ENCODE measurements at places on chromosomes 16 and 17.

DNA sequence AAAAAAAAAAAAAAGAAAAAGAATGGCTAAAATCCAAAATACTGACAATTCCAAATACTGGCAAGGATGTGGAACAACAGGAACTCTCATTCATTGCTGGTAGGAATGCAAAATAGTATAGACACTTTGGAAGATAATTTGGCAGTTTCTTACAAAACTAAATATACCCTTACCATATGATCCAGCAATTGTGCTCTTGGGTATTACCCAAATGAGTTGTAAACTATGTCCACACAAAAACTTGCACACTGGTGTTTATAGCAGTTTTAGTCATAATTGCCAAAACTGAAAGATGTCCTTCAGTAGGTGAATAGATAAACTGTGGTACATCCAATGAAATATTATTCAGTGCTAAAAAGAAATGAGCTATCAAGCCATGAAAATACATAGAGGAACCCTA lies 8.5 kb upstream of the MEIOC start:
- DNase-seq: no peak

DNA sequence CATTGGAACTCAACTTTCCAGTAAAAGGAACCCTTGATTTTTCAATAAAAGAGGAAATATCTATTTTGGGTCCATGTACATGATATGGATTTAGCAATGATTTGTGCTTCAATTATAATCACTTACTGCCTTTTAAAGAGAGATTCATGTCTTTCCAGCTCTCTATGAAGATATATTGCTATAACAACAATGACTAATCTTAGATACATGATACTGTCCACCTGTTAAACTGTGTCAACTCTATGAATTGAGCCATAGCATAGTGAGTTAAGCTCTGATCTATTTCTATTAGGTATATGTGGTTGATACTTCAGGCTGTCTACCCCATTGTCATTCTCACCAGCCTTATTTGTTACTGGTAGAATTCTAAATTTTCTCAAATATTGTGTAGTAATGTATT lies 15.0 kb upstream of the MPHOSPH6 start:
- no peak for DNase-seq

DNA sequence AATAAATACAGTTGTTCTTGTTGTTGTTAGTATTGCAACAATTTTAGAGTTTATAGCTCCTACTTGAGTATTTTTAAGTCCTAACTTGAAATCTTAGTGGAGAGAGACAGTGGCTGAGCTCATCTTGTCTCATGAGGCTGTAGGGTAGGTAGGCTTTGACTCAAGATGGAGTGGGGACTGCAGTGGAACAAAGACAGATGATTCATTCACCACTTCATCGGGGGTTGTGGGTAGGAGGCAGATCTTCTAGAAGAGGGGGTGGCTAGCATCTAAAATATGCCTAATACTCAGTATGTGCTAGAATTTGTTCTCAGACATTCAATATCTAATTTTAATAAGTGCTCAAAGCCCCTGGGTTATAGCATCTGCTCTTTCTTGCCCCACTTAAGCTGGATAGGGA lies 13.1 kb upstream of the MMD start:
- no peak for DNase-seq

- DNase-seq: no peak
Measured at GRCh38 chr17:78995022-78995760, 14.4 kb downstream of the CANT1 start.

GRCh38 chr16:2884041-2884451 lies 1.0 kb downstream of the FLYWCH2 start:
- no peak for DNase-seq

DNA sequence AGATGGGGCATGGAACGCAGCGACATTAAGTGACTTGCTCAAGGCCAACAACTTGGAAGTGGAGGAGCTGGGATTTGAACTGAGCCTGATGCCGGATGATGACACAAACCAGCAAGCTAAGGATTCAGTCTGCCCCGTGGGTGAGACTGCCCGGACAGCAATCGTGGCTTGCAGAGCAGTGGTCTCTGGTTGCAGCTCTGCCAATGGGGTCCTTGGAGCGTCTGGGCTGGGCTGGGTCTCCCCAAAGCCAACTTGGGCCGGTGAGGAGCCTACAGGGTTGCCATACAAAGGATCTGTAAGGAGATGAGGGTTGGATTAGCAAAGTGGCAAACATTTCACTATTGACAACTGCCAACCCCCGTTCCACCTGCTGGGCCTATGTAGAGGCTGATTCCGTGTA lies 2.6 kb upstream of the CRISPLD2 start:
- DNase-seq: no peak

DNA sequence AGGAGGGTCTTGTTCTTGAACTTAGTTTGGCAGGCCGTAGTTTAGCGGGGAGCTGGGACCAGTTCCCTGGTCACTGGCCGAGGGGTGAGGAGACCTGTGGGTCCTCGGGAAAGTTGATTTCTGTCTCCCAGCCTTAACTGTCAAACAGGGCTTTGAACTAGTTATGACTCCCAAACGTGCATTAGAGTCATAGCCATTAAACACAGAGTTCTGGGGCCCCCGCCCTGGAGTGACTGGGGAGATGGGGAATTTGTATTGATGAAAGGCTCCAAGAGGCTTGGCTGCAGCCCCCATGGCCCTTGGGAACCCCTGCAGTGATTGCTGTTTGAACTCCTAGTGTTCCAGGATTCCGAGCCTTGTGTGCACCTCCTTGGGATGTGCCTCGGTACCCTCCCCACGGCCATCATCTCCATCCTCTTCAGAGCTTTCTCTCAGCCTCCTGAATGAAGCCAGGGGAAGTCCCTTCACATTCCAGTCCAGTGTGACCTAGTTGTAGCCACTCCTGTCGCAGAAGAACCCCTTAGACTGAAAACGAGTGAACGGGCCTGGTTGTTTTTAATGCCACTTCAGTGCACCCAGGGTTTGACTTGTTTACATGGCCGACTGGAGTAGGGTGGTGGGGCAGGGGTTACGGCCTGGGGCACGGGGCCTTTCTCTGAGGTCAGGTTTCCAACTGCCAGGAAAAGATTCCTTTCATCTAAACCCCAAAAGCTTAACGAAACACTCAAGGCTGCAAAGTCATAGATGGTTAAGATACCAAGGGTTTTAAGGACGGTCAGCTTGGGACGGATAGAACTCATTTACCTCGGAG lies 1.4 kb downstream of the MPRIP start:
- no peak for DNase-seq

DNA sequence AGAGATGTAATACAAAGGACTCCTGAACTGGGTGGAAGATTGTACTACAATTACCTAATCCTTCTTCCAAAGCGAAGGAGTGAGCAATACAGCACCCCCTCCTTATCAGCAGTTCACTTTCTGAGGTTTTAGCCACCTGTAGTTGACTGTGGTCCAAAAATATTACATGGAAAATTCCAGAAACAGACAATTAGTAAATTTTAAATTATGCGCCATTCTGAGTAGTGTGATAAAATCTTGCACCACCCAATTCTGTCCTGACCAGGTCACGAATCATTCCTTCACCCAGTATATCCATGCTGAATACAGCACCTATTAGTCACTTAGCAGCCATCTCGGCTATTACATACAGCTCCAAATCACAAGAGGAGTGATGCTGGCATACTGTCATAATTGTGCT lies 23.2 kb downstream of the VPS53 start:
- no peak for DNase-seq

DNA sequence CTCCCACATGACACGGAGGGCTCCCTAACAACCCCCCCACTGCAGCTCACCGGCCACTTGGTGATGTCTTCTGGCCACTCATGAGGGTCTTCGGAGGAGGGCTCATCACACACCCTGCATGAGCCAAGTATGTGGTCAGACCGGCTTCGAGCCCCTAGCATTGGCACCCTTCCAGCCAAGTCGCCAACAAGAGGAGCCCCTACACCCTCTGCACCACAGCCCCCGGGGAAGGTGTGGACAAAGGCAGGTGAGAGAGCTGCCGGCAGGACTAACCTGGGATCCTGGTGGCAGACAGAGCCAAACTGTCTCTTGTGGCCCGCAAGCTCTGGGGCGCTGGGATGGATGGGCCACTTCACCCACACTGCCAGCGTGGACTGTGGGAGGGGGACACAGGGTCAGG lies 6.5 kb downstream of the SNRNP25 start:
- DNase-seq: no peak

GRCh38 chr16:30359871-30360170 lies 4.7 kb upstream of the CD2BP2 start:
- DNase-seq: no peak

- no peak for DNase-seq
Measured at GRCh38 chr17:77404812-77405581, 264.2 kb downstream of the SEC14L1 start.

- DNase-seq: no peak
Measured at GRCh38 chr17:79414793-79415211, 196.0 kb downstream of the RBFOX3 start.

GRCh38 chr17:48155889-48156611 lies 48.5 kb downstream of the SNX11 start:
- no peak for DNase-seq

DNA sequence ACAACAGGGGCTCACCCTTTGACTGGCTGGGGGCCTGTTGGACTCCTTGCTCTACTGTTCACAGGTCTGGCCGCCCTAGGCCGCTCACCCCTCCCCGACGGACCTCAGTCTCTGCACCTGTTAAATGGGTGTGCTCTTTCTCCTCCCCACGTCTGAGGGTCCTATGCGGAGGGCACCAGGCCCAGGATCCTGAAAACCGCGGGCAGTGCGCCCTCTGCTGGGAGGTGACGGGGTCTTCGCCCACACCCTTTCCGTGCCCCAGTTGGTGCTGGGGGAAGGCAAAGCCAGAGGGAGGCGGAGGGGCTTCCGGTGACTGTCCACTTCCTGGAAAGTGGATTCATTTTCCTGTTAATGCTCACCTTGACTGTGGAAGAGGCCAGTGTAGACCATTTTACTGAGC lies 1010.9 kb downstream of the KCNJ18 start:
- DNase-seq: no peak

DNA sequence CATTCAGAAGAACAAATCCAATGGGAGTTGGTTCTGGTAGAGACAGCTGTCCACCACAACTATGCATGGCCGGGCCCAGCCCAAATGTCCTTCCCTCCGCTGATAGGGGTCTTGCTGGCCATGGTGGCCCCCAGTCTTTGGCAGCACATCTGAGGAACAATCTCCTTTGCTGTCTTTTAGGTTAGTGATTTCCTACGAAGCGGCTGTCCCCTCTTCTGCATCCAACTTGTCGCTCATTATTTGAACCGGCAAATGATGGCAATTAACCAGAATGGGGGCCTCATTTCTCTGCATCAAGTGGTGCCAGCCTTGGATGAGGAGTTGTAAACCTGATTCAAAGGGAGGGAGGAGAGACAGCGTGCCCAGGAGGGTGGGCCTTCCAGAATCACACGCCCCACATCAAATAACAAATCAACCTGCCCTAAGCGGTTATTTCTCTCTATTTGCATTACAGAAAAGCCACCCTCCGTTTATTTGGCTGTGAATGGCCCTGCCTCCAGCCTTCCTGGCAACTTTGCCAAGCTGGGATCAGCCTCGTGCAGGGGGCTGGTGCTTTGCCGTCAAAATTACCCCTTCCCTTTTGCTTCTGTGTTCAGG lies 156.5 kb downstream of the RGS9 start:
- no peak for DNase-seq

GRCh38 chr17:56641373-56641772 lies 47.9 kb downstream of the NOG start:
- DNase-seq: no peak

- no peak for DNase-seq
Measured at GRCh38 chr16:58515871-58516767, 802 bp downstream of the SETD6 start.

DNA sequence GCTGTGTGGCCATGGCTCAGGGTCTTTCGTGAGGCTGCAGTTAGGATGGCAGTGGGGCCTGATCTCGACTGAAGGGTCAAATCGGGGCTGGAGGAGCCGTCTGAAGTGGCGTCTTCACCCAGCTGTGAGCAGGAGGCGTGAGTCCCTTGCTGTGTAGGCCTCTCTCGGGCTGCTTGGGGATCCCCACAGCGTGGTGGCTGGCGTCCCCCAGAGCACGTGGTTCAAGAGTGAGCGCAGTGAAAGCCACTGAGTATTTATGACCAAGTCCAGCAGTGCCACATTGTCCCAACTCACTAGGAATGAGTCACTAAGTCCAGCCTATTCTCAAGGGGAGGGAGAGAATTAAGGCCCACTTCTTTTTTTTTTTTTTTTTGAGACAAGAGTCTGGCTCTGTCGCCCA lies 11.7 kb upstream of the TCF25 start:
- DNase-seq: no peak

- no peak for DNase-seq
Measured at GRCh38 chr17:45902892-45903346, 8.6 kb downstream of the MAPT start.

- no peak for DNase-seq
Measured at GRCh38 chr17:82228278-82228841, 482 bp upstream of the SLC16A3 start.

GRCh38 chr17:17666111-17666714 lies 15.0 kb upstream of the RAI1 start:
- DNase-seq: no peak

DNA sequence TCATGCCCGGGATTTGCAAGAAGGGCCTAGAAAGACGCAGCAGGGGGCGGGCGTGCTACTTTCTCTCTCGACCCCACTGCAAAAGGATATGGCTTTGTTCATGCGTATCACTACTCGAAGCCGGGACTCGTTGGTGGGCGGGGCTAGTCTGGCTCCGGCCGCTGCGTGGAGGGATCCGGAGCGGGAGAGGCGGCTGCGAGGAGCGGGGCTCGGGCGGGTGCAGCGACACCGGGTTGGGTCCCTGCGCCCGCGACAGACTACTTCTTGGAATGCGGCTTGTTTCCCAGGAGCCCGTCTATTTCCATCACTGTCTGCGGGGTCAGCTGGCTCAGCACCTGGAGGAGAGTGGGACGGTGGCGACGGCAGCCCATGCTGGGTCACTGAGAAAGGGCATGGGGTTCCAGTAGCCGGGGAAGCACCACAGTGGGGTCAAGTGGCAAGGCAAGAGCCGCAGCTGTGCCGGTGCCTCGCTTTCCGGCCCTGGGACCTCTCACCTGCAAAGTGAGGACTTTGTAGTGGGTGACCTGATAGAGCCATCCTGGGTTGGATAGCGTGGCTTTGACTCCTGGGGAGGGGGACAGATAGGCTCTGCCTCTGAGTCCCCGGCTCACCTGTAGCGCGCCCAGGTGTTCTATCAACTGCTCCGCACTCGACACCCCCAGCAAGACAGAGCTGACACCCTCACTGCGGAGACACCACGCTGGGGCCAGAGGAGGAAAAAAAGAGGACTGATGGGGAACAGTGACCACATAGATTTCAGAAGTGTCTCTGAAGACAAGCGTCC lies 6.6 kb downstream of the KCNAB3 start:
- DNase-seq: no peak
